Right renal cortex interstitium (tissue), 3 donors: ENCODE measurements at places on chromosomes 3 and 15.

GRCh38 chr15:27746401-27746955 lies 352.6 kb downstream of the OCA2 start:
- DNase-seq, result no peak

- no peak for DNase-seq
These were observed 7.1 kb downstream of the ALG3 start for GRCh38 chr3:184241447-184242296.

GRCh38 chr3:187020376-187020775 lies 90.0 kb downstream of the ST6GAL1 start:
- no peak for DNase-seq

GRCh38 chr3:127386490-127386889 lies 98.6 kb upstream of the PRR20G start:
- DNase-seq, result no peak

DNA sequence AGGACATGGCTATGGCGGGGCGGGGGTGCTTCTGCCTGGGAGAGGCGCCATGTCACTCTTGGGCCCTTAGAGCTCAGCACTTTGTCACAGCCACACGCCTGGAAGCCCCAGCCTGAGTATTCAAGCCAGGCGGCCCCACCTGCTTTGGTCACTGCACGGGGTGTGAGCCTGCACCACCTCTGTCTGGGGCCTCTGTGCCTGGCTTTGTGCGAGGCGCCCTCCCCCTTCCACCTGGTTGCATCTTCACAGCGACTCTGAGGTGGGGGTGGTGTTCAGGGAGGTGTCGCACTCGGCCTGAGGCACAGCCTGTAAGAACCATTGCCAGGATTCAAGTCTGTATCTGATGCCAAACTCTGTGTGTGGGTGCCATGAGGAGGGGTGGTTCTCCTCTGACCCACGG lies 24.1 kb downstream of the ACAD9 start:
- DNase-seq, result no peak

- DNase-seq, result no peak
These were observed 453.2 kb downstream of the NR2F2 start for GRCh38 chr15:96783746-96784145.

DNA sequence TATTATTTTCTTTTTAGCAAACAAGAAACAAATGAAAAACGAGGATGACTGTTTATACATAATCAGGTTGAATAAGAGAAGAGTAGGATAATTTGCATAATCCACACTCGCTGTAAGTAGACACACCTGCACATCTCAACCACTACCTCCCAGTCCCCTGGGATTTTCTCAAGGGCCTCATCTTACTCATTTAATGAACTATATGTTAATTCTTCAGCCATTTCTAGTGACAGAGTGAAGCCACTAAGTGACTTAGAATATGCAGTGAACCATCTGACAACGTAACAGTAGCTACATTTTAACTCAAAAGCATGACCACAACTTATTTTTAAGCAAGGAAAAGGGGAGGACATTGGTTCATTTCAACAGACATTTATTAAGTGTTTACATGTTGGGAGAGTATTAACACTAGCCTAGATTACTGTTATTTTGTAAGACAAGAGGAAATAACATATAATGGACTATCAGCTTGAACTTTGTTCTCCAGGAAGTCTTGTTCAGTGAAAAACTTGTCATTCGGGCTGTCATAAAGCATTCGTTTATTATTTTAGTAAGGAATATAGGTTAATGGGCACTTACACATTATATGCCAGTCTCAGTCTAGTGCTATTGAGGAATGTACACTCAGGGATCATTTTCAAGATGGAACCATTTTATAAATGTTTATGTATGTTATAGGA lies 173.0 kb upstream of the ROBO2 start:
- DNase-seq, result no peak

DNA sequence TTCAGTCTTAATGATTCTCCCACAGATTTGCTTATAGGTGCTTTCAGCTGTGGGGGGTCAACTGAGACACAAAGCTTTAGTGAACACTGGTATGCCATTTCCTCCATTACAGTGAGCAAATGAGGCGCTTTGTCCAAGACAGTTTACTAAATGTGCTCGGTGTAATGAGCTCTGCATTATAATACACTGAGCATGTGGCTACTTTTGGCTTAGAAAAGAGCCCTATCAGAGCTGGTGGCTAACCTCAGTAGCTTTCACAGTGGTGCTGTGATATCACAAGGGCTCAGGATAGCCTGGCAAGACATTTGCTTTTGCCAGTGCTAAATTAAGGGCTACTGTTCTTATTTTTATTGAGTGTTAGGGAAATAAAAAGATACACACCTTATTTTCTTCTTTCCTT lies 749.7 kb upstream of the ARPP21 start:
- DNase-seq, result no peak

DNA sequence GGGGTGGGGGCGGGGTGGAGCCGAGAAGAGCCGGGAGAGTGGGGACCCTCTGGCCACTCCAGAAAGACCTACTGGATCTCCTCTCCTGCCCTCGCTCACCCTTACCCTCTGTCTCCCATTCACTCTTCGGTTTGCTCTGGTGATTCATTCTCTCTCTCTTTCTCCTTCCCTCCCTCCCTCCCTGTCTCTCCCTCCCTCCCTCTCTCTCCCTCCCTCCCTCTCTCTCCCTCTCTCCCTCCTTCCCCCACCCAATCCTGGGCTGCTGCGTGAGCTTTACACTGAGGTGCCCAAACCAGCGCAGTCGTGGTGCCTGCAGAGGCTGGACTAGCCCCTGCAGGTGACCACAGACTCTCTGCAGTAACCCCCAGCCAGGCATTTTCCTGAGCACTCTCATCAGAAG lies 32.2 kb upstream of the ADAMTS17 start:
- DNase-seq, result no peak

DNA sequence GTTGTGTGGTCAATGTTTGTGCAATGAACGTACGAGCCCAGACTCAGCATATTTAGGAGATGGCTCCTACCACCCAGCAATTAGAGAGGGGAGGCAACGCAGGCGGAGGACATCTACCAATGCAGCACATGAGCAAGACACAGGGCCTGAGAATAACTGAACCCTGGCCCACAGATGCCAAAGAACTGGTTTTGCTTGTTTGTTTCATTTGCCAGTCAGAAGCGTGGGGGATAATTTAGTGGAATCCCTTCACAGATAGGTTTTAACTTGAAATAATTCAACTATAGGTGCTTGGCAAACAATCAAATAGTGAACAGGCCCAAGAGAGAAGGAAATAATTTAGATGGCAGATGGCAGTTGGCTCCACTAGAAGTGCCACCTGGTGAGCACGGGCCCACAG lies 54.8 kb downstream of the LIPC start:
- DNase-seq, result no peak

DNA sequence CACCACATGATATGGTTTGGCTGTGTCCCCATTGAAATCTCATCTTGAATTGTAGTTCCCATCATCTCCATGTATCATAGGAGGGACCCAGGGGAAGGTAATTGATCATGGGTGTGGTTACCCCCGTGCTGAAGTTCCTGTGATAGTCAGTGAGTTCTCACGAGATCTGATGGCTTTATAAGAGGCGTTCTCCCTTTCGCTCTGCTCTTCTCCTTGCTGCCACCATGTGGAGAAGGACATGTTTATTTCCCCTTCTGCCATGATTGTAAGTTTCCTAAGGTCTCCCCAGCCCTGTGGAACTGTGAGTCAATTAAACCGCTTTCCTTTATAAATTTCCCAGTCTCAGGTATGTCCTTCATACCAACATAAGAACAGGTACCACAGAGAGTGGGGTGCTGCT lies 21.9 kb downstream of the OSTN start:
- no peak for DNase-seq

DNA sequence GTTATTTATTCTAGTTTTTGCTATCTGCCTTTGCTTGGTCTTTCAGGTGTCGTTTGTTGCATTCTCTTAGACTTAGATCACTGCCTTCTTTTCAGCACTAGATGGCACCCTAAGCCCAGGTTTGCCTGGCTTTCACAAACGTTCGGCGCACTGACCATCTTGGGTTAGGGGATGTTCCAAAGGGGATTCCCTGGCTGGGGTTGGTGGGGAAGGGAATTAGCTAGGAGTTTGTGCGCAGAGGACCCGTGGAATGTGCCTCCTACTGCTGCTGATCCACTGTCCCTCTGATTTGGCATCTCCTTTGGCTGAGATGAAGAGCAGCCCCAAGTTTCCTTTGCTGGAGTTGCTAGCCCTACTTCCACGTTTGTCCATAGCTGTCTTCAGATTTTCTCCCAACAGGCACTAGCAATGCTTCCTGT lies 33.9 kb downstream of the PFN2 start:
- peak; percentile 13 for DNase-seq

GRCh38 chr3:62188681-62189375 lies 184.5 kb downstream of the FEZF2 start:
- peak; percentile 71 for DNase-seq

DNA sequence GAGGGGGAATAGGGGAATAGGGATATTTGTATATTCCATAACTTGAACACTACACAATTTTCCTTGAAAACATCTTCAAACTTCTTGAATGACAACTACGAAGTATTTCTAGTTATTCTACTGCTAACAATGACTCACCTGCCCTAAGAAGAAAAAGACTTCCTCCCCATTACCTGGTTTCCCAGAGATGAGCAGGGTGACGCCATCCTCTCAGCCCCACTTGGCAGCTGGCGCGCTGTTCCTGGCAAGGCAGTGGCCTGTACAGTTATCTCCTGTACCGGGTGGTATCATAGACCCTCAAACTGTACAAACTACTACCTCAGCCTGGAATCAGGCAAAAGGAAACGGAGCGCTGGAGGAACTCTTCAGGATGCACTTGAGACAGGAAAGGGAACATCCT lies 10.4 kb downstream of the WDR82 start:
- no peak for DNase-seq

- DNase-seq, result no peak
These were observed 132.9 kb upstream of the SLC6A11 start for GRCh38 chr3:10683106-10683505.

DNA sequence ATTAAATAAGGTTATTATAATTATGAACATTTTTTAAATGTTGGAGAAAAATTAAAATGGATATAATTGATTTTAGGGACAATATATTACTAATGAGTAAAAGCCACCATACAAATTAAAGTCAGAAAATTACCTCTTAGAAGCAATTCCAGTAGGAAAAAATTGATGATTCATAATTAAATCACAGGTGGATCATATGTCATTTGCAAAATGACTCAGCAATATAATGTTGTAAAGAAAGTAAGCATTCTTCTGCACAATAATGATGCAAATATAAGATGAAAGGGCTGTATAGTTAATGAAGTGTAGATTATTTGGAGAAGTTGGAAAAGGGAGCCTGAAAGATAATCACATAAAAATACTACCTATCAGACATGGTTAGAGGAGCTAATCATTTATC lies 25.8 kb downstream of the ZPLD1 start:
- no peak for DNase-seq

DNA sequence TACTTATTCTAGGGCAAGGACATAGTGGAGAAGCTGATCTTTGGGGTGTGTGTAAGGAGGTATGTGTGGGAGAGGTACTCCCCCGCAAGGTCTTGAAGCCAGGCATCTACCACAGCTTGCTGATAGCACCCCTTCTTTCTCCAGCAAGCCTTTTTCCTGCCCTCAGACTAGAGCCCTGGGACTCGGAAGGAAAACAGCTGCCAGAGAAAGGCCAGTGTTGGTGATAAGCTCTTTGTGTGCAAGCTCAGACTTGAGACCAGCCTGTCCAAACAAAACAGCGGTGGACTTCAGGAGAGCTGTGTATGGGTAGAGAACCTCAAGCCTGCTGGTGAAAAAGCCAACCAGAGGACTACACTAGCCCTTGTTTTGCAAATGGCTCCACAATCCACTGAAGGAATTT lies 1028.6 kb downstream of the MCTP2 start:
- no peak for DNase-seq

DNA sequence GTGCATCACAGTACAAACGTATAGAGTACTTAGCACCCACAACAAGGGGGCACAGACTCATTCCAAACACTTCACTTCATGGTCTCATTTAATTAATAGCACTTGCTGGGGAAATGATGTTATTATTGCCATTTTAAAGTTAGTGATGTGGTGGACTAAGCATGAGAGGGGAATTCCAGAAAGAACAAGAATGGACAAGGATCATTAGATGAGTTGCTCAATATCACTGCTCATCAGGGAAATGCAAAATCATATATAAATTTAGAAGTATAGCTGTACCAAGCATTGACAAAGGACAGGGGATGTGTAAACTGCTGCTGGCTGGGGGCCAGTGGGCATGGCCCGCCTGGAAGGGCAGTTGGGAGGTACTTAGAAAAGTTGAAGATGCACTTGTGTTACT lies 14.6 kb downstream of the PRR20G start:
- DNase-seq, result no peak

DNA sequence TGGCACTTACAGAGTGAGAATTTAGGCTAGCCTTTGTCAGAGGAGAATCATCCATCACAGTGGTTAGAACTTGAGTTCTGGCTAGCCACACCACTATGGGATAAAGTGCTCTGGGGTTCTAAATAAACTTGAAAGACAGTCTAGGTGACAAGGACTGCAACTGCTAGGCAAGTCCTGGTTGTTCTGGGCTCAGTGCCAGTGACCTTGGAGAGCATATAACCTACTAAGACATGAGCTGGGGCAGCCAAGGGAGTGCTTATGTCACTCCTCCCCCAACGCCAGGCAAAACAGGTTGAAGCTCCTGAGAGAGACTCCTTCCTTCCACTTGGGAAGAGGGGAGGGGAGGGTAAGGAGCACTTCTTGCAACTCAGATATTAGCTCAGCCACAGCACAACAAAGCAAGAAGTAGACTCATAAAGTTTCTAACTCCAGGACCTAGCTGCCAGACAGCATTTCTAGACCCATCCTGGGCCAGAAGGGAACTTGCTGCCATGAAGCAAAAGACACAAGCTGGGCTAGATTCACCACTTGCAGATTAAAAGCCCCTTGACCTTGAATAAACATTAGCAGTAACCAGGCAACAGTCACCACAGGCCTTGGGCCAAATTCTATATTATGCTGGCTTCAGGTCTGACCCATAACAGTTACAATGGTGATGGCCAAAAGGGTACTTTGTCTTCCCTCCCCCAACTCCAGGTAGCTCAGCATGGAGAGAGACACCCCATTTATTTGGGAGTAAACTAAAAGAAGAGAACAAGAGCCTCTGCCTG lies 963.7 kb downstream of the PLOD2 start:
- no peak for DNase-seq

- DNase-seq, result no peak
These were observed 40.4 kb downstream of the DPH3 start for GRCh38 chr3:16224325-16224724.

GRCh38 chr15:67521783-67522568 lies 1.0 kb downstream of the C15orf61 start:
- no peak for DNase-seq

DNA sequence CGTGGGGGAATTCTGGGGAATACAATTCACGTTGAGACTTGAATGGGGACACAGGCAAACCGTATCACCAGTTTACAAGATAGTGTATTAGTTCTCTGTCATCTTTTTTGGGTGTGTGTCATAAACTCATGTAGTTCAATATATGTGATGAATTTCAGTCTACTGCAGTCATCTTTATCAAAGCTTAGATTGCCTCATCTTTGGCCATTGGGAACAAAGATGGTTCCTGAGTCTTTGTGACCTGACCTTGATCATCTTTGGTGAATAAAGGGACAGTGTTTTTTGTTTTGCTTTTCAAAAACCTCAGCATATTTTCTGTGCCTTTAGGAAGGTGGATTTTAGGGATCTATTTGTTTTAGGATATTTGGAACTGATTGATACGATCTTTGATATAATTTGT lies 23.3 kb downstream of the LRCH3 start:
- no peak for DNase-seq
